Stimulated activated CD8-positive, alpha-beta memory T cell treated with anti-CD3 and anti-CD28 coated beads, Interleukin-2, amount 100 ng/mL, for 48 hours (primary cell): ENCODE measurements at places on chromosomes 11 and 22.

DNA sequence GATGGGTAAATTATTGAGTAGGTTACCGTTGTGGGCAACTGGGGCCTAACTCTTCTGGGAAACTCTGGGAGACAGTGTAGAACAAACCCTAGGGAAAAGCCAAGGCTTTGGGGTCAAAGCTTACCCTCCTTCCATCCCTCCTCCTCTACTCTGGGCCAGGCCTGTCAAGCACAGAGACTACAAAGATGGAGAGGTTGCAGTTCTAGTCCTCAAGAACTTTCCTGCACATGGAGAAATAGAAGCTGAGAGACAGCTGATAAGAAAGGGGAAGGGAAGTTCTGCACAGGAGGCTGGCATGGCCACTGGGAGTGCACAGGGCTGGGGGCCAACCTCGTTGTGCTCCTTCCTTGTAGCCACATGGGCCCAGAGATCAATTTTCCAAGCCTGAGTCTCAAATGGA lies 67.2 kb upstream of the ALX4 start:
- DNase-seq, result no peak

DNA sequence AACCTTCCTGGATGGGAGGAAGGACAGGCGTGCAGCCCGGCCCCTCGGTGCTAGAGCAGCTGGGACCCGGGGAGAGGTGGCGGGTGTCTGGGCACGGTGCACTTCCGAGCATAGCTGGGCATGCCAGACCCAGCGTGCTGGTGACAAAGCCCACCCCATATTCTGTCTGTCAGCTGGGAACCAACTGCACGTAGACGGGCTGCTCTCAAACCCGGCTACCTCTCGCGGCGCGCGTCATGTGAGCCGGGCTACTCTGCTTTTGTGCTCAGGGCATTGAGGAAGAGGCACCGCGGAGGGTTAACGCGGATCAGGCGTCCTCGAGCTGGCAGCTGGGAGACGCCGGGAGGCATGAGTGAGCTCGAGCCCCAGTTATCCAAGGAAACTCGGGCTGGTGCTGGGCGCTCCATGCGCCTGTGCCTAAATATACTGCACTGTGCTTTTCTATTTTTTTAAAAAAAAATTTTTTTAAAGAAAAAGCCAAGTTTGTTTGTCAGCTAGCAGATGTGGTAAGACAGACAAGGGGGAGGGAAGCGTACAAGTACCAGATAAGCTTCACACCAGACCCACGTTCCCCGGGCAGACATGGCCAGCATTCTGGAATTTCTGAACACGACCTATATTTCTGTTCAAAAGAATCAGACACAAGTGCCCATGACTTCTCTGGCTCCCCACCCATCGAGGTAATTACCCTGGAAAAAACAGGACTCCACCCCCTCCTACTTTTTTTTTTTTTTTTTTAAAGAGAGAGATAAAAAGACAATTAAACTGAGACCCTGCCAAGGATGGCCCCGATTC lies 425.6 kb downstream of the SHANK2 start:
- DNase-seq, result no peak

DNA sequence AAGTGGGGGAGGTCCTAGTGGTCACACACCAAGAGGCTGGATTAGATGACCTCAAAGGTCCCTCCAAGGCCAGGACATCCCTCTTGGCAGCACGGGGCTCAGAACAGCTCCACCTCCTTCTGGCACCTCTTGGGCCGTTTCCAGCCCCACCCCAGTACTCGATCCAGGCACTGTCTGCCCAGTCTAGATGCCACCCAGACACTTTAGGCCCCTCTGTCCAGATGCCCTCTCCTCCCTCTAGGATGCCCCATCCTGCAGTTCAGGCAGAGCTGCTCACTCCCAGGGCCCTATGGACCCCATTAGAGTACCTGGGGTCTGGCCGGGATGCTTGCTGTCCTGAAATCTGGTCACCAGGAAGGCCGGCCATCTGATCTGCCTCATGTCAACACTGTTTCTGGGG lies 34.7 kb upstream of the PRR5 start:
- no peak for DNase-seq

- DNase-seq, result no peak
Measured at GRCh38 chr22:49215840-49216239, 611.8 kb downstream of the BRD1 start.

GRCh38 chr22:41132550-41132949 lies 40.2 kb downstream of the EP300 start:
- DNase-seq, result no peak

DNA sequence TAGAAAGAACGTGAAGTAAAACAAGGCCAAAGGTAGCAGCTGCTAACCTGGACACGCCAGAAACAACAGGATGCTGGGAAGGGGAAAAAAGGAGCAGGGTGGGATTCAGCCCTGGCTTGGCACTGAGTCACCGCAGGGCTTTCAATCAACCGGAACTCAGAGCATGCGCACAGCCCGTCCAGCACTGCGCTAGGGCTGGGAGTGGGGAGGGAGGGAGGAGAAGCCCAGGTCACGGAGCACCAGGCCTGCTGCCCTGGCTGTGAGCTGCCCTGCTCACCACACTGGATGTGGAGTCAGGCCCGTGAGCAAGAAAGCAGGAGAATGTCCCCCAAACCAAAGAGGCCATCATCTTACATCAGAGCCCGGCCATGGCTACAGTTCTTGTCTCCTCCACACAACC lies 51.5 kb downstream of the APOL1 start:
- no peak for DNase-seq

- DNase-seq, result no peak
Measured at GRCh38 chr22:35318346-35319215, 18.9 kb downstream of the TOM1 start.

DNA sequence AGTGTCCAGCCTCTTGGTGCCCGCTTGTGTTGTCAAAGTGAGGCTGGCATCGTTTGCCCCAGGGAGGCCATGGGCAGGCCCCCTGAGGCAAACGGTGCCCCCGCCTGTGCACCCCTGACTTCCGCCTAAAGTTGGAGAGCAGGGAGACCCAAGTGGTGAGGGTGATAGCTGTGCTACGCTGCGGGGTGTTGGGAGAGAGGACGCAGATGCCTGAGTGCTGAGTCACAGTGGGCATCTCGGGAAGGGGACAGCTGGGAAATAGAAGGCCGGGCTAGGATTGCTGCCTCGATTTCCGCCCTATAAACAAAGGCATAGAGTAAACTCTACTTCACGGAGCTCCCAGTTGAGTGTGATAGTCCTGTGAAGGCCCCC lies 5.8 kb downstream of the GRIK4 start:
- no peak for DNase-seq

- DNase-seq, result peak; percentile 49
Measured at GRCh38 chr22:24503137-24503842, 8.2 kb downstream of the UPB1 start.

DNA sequence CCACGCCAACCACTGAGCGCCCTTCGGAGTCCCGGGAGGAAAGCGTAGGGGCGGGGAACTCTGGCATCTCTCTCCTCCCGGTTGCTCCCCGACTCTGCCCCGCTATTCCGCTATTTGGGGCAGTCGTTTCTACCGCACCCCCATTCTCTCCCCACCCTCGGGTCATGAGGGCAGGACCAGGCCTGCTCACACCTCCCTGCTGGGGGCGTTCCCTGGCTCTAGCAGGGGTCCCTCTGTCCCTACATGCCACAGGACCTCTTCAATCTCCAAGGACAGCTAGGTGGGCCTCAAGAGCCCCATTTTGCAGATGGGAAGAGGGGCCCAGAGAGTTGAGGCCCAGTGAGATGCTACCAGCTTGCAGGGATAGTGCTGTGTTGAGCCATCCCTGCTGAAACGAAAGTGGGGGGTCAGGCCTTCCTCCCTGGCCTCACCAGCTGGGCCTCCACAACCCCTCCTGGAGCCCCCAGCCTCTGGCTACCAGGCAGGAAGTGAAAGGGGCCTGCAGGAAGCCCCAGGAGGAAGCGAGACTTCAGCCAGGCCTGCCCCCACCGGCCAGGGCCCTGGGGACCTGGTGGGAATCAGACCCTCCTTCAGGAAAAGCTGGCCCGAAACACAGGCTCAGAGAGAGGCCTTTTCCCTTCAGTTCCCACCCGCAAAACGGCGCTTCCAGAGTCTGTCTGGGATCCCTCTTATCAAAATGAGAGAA lies 5.5 kb upstream of the SHISA8 start:
- no peak for DNase-seq

DNA sequence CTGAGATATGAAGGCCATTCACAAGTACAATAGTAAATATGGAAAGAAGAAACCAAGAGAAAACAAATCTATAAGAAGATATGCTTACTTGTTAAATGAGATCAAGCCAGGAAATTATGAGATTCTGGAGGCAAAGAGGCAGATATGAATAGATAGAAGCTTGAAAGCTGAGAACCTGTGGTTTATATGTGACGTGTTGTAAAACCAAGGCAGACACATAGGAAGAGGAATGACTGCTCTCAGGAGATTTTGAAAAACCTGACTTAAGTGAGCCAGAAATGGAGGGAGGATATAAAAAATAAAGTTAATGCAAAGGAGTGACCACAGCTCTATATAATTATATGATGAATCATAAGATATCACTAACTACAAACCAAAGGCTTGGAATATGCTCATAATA lies 1160.5 kb upstream of the CNTN5 start:
- DNase-seq, result no peak

DNA sequence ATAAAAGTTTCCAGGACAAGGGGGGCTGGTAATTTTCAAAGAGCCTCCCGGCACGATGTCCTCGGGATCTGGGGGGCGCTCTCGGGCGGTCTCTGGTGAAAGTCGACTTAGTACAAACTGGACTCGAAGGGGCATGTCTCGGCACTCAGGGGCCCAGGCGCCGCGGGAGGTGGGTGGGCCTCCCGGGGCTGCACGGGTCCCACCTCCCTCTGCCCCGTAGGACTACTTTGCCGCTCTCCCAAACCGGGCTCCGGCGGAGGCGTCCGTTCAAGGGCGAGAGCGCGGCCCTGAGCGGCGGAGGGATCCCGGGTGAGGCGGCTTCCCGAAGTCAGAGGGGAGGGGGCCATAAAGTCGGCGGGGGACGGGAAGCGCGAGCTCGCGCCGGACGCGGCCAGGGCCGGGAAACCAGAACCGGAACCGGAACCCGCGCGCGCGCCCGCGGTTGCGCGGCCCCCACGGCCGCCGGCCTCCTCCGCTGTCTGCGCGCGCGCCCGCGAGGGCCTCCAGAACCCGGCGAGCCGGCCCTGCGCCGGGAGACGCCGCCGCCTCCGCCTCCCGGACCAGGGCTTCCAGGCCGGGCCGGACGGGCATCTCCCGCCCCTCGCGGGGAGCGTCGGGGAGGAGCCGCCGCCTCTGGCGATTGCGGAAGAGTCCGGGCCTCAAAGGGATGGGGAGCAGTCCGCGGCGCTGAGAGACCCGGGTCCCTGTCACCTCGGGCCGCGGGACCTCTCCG lies at the start of gene ARHGEF12:
ARHGEF12 (plus strand) TSS at position 506 of the 733 bp plus-strand sequence. CDS start 831 bp downstream, outside the sequence.
- DNase-seq, result peak; percentile 74

GRCh38 chr11:95108671-95109551 lies 19.3 kb downstream of the ENDOD1 start:
- no peak for DNase-seq

DNA sequence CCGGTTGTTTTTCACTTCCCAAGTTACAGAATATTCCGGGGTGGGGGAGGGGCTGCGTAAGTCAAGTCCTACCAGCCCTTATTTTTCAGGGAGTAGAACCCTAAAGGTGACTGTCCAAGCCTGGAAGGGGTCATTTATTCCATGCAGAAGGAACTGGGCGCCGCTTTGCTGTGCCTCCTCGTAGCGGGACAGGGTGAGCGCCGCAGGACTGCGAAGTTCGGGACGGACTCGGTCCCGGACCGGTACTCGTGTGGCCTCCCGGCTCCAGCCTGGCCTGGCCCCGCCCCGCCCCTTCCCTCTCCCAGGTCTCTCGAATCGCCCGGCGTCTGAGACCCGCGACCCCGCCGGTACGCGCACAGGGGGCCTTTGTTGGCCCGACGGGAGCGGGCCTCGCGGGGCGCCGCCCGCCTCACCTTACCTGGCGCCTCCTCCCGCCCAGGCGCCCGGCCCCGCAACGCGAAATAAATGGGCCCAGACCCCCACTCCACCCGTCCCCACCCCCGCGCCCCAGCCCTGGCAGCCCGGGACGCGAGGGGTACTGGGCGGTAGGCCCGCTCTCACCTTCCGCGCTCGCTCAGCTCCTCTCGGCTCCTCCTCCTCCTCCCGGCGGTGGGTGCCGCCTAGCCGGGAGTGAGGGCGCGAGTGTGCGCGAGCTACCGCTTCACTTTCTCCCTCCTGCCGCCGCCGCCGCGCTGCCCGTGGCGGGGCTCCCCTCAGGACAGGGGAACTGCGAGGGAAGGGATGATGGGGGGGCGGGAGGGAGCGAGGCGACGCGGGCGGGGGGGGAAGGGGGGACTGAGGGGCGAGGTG lies 698 bp downstream of the PAK1 start:
- DNase-seq, result peak; percentile 25

DNA sequence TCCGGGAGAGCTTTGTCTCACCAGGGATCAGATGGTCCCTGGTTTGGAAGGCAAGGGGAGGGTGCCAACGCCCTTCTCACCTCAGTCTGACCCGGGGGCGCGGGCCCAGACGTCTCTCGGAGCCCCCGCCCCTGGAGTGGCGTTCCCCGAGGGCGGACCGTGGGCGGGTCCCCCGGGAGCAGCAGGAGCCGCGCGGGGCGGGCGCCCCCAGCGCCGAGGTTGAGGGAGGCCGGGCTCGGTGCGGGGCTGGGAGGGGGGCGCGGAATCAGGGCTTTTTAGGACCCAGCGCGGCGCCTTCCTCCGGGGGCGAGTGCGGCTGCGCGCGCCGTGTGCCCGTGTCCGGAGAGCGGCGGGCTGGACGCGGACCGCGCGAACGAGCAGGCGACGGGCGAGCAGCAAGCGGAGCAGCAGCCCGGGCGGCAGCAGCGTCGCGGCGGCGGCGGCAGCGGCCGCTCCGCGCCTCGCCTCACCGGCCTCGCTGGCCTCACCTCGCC lies at the start of gene KCNC1:
KCNC1 (plus strand) TSS at position 364 of the 494 bp plus-strand sequence. CDS start 1,222 bp downstream, outside the sequence.
- DNase-seq, result no peak

- no peak for DNase-seq
Measured at GRCh38 chr11:123841174-123841573, 35.0 kb upstream of the OR6M1 start.

DNA sequence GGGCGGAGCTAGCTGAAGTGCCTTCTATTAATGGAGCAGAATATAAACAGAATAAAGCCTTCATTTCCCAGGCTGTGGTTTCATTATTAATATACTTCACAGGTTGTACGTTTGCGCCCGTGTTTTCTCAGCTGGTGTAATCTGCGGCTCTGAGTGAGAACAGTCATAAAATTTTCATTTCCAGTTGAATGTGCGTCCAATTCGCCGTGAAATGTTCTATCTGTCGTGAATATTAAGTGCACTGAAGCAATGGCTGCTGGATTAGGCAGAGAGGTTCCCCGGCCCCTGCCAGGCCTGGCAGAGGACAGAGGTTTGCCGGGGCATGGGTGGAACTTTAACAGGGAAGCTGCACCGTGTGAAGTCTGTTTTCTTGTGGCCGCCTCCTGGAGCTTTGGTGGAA lies 874.4 kb downstream of the NTM start:
- no peak for DNase-seq
